ENCODE measurements at places on chromosomes 13 and 19.

DNA sequence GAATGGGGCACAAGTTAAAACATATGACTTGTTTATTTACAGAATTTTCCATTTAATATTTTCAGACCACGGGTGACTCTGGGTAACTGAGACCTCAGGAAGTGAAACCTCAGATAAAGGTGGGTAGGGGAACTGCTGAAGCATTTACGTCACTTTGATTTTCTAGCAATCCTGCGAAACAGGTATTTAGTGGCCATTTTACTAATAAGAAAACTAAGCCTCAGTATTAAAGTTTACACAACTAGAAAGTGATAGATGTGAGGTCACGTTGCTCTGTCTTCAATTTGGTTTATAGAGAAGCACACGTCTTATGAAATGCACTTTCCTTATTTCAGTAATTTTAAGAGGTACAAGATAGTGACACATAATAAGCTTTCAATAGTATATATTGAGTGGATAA lies 402.8 kb downstream of the FGF9 start:
- no peak for DNase-seq

GRCh38 chr19:22532388-22533300 lies 101.5 kb upstream of the ZNF492 start:
- DNase-seq, result no peak

DNA sequence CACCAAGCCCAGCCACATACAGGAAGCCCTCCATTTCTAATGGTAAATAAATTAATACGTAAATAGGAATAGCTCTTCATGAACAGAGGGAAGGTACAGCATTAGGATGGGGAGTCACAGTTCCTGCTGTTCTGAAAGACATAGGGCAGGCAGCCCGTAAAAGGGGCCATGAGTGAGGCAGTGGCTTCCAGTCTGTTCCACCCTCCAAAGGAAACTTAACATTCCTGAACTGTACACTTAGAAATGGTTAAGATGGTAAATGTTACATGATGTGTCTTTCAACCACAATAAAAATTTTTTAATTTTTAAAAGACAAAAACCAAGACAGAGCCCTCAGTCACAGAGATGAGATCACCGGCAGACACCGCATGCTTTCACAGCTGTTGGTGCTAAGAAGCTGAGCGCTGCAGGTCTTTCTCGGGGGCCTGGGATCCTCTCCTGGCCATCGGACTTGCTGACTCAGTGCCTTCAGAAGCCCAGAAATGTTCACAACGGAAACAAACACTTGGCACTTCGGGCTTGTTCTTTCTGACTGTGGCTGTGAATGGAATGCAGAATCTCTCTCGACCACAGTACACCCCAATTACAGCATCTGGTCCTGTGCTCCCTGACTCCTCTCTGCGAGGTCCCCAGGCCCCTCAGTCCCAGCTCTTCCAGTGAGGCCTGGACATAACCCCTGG lies 36.4 kb downstream of the EPS15L1 start:
- DNase-seq, result no peak

DNA sequence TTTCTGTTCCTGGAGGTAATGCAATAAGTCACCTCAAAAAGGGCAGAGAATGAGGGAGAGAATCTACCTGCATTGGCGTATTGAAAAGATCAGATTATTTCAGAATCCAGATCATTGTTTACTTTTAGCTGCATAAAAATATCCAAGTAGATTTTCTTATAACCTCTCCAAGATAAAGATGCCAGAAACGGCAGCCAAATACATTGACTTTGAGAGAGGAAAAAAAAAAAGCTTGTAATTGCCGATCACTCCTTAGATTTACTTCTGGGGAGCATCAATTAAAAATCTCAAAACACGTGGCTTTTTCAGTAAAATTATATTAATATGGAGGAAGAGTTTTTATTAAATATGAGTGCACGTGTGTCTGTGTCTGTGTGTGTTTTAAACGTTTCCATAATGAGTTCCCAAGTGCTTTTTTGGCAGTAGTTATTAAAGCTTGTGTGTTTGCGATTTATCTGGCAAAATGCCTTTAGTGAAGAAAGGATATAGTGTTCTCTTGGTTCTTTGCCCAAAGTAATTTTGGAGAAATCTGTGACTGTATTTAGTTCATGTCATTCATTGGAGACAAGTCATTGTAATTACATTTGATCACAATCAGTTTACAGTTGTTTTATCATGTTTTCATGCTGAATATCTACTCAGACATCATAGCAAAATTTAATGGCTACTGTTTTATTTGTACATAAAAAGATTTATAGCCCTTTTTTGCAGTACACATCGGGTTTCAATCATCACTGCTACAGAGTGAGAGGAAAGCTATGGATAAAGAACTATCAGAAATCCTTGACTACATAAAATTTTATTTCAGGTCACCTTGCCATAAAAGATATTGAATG lies 176.1 kb downstream of the TM9SF2 start:
- no peak for DNase-seq

DNA sequence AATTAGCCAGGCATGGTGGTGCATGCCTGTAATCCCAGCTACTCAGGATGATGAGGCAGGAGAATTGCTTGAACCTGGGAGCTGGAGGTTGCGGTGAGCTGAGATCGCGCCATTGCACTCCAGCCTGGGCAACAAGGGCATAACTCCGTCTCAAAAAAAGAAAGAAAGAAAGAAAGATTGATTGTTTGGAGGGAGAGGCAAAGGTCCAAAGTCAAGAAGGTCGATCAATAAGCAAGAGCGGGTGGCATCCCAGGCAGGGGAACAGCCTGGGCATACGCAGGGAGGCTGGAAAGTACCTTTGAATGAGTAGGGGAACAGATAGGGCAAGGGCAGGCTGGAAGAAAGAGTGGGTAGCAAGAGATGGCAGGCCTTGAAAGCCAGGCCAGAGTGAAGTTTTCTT lies 11.9 kb upstream of the APOC4 start:
- DNase-seq, result no peak

GRCh38 chr19:2982983-2983350 lies 5.6 kb downstream of the TLE6 start:
- no peak for DNase-seq

Data from activated naive CD8-positive, alpha-beta T cell treated with anti-CD3 and anti-CD28 coated beads, Interleukin-2, amount 50 U/mL, for 24 hours (primary cell).